Activated T-helper 1 cell treated with anti-CD3 and anti-CD28 coated beads, Interleukin-12 subunit alpha, Interleukin-12 subunit beta, Interleukin-2, Interleukin-4 antibody, amounts not matched to agents 30 ng/mL and 10 ng/mL and 1 ng/mL, durations not matched to agents 14 hours and 24 hours and 36 hours (primary cell): ENCODE measurements at places on chromosomes 6 and 20. TPM values are rescaled to one million over a fixed set of nuclear protein-coding genes. Genes with fewer than 3 reads are reported as not detected.

Gene TOMM6
- total RNA-seq = 334 and 338 TPM in 2 replicates

Gene TINAG
- not detected in 2 replicates for total RNA-seq

DNA sequence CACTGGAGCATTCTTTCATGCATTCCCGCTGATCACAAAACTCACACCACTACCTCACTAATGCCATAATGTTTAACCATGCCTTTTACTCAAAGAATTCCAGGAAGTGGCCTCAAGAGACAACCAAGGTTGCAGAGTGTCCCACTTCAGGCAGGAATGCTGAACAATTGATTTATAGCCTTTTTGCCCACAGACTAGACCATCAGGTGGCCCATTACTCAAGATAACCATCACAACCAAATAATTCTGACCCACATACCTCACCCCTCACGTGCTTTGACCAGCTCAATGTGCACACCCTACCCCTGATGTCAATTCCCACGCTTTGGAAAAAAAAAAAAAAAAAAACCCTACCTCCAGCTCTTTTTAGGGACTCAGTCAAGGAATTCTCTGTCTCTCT, 220.6 kb upstream of the UFL1 start:
- DNase-seq = no peak
- H3K4me1 ChIP-seq = peaks cover 5% of the 10 kb centered on the region
- no peak overlapping the region for H3K27ac ChIP-seq
- H3K36me3 ChIP-seq = no peaks in the 10 kb centered on the region
- no peak overlapping the region for H3K4me3 ChIP-seq

Gene CCND3
- 351 and 356 TPM in 2 replicates for total RNA-seq

DNA sequence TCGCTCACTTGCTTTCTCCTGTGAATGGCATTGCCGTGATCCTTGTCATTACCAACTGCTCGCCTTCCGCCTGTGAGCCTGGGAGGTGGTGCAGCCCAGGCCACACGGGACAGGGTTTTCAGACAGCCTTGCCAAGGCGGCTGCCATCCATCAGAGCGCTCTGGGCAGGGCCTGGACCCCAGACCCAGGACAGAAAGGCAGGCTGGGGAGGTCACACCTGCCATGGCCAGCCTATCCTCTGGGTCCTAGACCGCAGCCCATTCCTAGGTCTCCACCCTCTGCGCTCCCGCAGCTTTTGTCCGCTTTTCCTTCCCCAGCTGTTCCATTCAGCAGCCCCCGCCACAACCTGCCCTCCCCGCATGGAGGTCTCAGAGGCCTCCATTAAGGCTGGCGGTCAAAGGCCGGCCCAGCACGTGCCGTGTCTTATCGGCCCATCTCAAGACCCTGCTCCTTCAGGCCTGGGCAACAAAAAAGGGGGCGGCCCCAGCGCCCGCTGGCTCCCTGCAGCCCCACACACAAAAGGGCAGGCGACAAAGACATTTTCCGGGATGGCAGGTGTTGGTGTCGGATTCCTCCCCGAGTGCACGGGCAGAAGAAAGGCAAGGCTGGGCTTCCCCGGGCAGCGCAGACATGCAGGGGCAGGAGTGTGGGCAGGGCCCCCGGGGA, 28.1 kb downstream of the INSM1 start:
- no peaks in the 10 kb centered on the region for H3K27me3 ChIP-seq
- DNase-seq = no peak
- no peak overlapping the region for H3K27ac ChIP-seq
- H3K36me3 ChIP-seq = no peaks in the 10 kb centered on the region
- H3K4me1 ChIP-seq = no peaks in the 10 kb centered on the region

Gene RBCK1
- 130 and 132 TPM in 2 replicates for total RNA-seq

- H3K27me3 ChIP-seq = peaks cover 11% of the 10 kb centered on the region
- H3K27ac ChIP-seq = no peak overlapping the region
- DNase-seq = no peak
- no peaks in the 10 kb centered on the region for H3K4me1 ChIP-seq
- H3K4me3 ChIP-seq = no peak overlapping the region
These were observed 147.9 kb downstream of the SOX4 start for GRCh38 chr6:21741221-21742109.

Gene NFATC2
- 84.0 and 86.4 TPM in 2 replicates for total RNA-seq

DNA sequence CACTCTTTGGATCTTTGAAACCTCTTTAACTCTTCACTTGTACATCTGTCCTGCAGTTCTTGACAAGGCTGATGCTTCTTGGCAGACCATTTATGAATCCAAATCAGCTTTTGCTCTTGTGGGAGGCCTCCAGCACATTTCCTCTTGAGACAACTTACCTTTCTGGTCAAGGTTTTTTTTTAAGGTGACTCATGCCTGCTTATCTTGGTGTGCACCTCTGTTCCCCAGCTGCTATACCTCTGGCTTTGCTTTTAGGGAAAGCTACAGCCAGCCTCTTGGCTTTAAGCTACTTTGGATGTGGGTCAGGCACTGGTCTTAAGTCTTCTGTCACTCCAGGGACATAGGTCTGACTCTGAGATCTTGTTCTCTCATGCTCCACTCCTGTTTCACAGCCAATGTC, 106.5 kb downstream of the PHF3 start:
- no peak for DNase-seq
- H3K27me3 ChIP-seq = no peaks in the 10 kb centered on the region
- H3K4me1 ChIP-seq = peaks cover 5% of the 10 kb centered on the region

GRCh38 chr20:9025011-9025410, 43.9 kb upstream of the PLCB4 start:
- no peak overlapping the region for H3K4me3 ChIP-seq
- no peaks in the 10 kb centered on the region for H3K27me3 ChIP-seq
- H3K27ac ChIP-seq = no peak overlapping the region

Gene CLVS2
- total RNA-seq = not detected in 2 replicates
